ENCODE measurements at places on chromosomes 12 and 14.

- no peak for DNase-seq
These were observed 31.5 kb upstream of the KRR1 start for GRCh38 chr12:75542942-75543341.

DNA sequence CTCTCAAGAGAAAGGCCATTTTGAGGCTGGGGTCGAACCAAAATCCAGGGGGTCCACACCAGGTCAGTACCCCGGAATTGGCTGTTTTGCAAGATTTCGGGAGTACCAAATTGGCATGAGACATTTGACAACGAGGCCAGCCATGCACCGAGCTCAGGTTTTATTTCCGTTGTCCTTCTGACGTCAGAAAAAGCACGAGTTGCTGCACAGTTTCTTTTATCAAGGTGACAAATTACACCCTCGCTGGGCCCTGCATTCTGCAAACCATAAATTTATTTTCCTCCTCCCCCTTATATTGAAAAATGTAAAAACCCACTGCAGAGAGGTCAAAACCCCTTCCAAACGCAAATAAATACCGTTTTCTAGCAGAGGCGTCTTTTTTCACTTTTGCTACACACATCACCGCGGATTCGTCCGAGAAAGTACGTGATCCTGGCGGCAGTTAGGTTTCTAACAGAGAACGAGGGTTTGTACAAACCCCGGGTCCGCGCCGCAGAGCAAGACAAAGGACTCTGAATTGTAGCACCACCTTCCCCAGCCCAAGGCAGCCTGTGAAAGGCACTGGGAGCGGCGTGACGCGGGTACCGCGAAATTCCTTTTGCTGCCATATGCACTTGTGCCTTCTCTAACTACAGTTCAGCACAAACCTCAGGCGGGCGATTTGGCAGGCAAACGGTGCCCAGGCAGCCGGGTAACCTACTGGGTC is 1.8 kb downstream of the SLC38A1 start:
- peak; percentile 74 for DNase-seq

DNA sequence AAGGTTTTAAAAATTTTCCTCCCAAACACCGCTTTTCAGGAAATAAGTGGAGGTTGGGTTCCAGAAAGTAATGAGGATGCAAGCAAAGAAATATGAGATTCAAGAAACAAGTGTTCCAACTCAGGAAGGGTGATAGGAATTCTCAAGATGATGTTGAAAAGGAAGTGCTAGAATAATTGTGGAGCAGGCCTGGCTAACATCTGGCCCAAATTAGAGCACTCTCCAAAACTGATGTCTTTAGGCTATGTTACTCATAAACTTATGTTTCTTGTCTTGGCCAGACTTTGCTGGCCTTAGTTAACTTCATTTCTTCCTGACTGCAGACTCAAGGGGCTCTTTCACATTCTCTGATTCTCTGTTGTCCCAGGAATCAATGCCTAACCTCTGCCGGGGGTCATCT is 116.3 kb downstream of the TMTC3 start:
- peak; percentile 32 for DNase-seq

GRCh38 chr14:50272498-50272897 is 39.5 kb downstream of the L2HGDH start:
- no peak for DNase-seq

DNA sequence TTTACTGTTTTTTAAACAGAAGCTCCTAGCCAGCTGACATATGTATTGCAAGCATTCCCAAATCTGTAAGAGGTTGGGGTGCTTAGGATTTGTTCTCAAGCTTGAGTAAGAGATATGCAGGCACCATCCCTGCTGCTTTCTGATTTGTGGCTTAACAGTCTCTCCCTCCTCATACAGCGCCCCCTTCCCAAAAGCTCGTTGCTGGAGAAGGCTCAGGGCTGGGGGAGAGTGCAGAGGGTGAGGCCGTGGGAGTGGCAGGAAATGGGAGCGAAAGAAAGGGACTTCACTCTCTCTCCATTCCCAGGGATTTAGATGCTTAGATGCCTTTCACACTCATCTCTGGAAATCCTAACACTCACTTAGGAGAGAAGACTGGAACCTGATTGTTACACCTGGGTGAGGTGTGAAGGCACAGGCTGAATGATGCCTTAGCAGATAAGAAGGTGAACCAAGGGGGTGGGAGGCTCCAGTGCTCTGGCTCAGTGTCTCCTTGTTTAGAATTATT is 172.0 kb downstream of the C12orf75 start:
- DNase-seq, result no peak

DNA sequence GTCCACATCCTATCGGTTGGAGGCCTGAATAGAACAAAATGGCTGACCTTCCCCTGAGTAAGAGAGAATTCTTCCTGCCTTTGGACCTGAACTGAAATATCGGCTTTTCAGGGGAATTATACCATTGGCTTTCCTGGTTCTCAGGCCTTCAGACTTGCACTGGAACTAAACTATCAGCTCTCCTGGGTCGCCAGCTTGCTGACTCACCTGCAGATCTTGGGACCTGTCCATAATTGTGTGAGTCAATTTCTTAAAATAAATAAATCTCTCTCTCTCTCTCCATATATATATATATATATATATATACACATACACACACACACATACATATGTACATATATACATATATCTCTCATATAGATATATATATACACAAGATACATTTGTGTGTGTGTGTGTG is 41.6 kb downstream of the KCNK10 start:
- no peak for DNase-seq

DNA sequence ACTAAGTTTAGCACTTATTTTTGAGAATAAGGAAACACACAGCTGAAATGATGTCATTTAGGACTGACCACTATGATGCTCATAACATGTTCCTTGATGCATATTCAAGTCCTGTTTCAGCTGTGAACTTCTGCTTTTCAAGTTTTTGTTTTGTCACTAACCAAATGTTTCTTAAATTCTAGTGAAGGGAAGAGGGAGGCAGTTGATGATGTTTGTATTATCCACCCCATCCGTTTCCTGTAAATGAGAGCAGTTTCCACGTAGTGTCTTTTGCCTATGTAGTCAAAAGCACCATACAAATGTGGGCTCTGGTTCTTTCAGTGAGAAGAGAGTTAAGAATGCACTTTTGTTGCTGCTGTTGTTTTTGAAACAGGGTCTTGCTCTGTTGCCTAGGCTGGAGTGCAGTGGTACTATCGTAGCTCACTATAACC is 491.8 kb downstream of the PCNX1 start:
- no peak for DNase-seq

- DNase-seq, result no peak
These were observed 668 bp downstream of the MRPS35 start for GRCh38 chr12:27711317-27711682.

DNA sequence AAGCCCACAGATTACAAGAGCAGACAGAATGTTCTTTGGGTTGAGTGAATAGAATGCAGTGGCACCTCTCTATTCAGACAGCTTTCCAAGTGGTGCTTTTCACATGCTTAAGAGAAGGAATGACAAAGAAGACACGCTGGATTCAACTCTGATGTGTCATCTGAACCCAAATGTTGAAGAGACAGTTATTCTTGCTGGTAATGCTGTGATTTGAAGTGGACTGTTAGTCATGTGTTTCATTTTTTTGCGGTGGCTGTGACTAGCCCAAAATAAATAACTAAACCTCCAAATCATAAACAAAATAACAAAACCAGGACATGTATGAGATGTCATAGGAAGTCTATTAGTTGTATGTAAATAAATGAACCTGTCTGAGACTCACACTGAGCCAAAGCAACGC is 391.8 kb upstream of the PRICKLE1 start:
- no peak for DNase-seq

- no peak for DNase-seq
These were observed 338.9 kb downstream of the C12orf50 start for GRCh38 chr12:87690236-87690810.

DNA sequence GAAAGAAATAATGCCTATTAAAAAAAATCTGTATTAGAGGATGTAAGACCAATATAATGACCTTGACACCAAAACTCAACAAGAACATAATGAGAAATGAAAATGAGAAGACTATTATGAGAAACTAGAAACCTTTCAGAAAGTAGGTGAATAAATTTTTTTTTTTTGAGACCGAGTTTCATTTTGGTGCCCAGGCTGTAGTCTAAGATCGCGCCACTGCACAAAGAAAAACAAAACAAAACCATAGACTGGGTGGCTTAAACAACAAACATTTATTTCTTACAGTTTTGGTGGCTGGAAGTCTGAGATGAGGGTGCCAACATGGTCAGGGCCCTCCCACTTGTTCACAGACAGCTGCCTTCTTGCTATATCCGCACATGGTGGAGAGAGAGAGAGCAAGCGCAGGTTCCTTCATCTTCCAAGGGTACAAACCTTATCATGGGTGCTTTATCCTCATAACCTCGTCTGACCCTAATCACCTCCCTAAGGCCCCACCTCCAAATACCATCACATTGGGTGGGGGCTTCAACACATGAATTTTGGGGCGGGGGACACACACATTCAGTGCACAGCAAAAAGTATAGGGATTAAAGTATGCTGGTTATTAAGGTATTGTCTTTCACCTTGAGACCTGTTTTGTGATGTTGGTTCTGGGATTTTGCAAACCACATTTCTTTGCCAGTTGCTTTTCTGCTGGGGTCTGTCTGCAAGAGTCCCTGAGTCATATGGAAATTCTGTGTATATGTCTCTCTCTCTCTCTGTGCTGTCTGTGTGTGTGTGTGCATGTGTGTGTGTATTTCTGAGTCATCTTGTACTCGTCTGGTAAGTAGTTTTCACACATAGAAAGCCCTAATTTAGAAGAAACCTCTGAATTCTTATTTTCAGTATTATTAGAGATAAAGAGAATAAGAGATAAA is 26.2 kb downstream of the ZCRB1 start:
- DNase-seq, result no peak

DNA sequence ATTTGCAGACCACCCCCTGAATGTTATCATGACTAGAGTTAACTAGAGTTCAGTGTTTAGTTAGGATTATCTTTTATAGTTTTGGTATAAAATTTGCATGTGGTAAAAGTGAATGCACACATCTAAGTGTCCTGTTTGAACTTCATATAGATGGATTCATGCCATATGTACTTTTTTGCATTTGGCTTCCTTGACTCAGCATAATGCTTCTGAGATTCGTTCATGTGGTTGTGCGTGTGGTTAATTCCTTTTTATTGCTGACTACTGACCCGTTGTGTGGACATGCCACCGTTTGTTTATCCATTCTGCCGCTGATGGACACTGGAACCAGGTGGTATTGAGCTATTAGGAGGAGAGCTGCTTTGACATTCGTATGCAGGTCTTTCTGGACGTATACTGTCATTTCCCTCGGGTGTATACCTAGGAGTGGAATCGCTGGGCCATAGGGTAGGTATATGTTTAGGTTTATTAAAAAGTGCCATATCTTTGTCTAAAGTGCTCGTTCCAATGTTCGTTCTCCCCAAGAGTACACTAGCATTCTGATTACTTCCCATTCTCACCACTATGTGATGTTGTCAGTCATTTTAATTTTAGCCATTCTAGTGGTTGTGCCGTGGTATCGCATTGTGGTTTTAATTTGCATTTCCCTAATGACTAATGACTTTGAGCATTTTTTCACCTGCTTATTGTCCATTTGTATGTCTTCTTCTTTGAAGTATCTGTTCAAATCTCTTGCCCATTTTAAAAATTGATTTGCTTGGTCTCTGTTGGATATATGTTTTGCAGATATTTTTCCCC is 37.7 kb downstream of the RIN3 start:
- DNase-seq, result no peak

DNA sequence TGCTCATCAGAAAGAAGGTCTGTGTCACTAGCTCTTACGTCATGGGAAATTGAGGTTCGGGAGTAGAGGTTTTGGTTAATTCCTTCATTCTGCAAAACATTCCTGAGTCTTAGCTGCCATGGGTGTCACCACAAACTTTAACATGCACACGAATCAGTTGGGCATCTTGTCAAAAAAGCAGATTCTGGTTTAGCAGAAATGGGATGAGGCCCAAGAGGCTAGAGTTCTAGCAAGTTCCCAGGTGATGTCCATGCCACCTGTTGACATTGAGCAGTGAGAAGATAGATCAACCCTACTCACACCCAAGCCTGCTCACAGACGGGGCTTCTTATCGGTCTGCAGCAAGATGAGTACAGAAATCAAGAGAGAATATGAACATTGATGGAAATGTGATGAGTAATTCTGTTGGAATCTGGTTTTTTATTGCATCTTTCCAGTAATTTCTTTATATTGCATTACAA is 11.7 kb upstream of the RIN3 start:
- peak; percentile 17 for DNase-seq

GRCh38 chr14:63781686-63782085 is 53.8 kb upstream of the SGPP1 start:
- no peak for DNase-seq

DNA sequence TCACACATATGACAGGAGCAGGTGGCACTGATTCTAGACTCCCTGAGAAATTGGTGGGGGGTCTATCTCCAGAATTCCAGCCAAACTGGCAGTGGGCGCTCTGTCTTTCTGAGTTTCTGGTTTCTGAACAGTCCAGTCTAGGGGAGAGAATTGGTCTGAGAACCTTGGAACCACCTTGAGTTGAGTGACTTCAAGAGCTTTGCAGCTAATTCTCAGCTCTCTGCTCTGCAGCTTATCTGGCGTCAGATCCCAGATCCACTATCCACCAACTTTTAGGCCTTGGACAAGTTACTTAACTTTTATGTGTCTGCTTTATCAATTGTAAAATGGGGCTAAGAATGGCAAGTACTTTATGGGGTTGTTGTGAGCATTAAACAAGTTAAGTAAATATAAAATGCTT is 1.7 kb upstream of the KRT76 start:
- DNase-seq, result no peak

- no peak for DNase-seq
These were observed 5.9 kb downstream of the CBX5 start for GRCh38 chr12:54273981-54274380.

DNA sequence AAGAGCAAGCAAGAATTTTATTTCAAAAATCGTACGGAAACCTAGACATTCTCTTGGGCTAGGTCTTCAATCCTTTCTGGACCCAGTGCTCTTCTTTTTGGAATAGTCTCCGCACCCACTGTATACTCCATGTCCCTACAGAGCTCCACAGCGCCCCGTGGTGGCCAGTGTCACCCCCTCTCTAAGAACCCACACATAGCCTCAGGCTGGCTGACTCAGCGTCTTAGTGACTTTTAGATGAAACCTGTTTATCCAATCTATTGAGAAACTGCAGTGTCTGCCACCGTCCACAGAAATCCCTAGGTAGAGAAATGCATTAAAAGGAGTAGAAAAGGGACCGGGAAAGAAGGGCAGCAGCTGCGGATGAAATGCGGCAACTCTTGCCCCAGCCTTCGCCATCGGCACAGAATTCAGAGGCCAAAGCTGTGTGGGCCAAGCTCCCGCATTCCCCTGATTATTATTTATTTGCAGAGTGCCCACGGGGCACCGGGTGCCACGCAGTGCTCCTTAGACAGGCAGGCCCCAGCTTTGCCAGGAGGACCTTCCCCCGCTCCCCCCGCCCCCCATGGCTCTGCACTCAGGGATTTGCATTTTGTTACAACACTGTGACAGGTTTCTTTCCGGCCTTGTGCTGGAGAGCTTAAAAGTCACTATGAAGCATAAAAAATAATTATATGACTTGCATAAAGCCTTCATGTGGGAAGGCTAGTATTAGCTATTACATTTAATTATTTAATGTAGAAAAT is 170.1 kb upstream of the FKBP4 start:
- no peak for DNase-seq

DNA sequence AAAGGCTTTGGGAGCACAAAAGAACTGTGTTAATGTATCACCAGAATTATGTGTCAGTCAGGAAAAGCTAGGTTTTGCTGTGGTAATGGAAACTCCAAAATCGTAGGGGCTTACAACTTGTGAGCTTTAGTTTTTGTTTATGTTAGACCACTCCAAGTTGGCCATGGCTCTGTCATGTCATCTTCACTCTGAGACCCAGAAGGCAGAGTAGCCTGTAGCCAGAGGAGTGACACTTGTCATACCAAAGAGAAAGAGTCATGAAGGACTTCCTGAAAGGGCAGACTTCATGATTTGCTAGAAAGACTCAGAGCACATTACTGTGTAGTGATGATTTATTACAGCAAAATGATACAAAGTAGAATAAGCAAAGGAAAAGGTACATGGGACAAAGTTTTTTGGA is 133.6 kb upstream of the SSTR1 start:
- no peak for DNase-seq
